CD4-positive, alpha-beta T cell treated with Interleukin-17A for 1 hour (primary cell): ENCODE measurements at places on chromosomes 3 and 15.
A peak's percentile ranks its signal among the peaks of the same experiment; 100 is the strongest.

DNA sequence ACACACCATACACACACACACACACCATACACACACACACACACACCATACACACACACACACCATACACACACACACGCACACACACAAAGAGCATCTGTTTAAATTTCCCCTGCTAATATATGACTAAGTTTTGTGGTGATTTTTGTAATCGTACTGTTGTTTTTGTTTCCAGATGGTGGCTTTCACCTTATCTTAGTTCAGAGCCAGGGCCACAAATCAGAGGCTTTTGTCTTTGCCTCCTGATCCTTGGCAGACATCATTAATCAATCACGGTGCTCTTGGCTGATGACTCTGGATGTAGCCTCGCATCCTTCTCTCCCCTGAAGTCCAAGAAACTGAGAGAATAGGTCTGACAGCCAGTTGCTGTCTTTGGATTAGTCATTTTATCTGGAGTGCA lies 52.1 kb downstream of the EDEM1 start:
- no peak for DNase-seq

- peak; percentile 80 for DNase-seq
Observed at GRCh38 chr15:64067564-64068030, 21.3 kb upstream of the DAPK2 start.

DNA sequence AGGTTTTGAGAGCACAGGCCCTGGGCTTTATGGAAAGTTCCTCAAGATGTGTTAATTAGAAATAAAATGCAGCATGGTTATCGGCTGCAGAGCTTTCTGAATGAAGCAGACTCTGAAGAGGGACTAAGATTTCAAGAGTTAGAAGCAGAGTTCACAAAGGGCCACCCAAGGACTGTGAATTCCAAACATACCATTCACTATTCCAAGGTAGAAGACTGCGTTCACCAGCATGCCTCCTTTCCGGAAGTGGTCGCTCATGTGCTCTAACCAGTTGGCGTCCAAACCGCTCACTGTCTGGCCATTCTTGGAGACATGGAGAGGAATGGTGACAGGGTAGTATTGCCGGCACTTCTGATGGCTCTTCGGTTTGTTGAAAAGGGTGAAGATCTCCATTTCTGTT lies 104.9 kb downstream of the OXNAD1 start:
- no peak for DNase-seq

DNA sequence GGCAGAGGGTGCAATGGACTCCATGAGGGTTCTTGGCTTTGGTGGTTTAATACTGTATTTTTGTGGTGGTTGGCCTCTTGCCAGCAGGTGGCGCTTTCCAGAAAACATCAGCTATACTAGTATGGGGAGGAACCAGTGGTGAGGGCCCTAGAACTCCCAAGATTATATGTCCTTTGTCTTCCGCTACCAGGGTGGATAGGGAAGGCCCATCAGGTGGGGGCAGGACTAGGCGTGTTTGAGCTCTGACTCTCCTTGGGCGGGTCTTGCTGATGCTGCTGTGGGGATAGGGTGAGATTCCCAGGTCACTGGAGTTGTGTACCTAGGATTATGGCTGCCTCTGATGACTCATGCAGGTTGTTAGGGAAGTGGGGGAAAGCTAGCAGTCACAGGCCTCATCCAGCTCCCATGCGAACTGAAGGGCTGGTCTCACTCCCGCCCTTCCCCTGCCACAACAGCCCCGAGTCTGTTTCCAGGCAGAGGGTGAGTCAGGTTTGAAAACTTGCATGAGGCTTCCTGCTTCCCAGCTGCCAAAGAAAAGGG lies 357.7 kb downstream of the OTOL1 start:
- DNase-seq = no peak

DNA sequence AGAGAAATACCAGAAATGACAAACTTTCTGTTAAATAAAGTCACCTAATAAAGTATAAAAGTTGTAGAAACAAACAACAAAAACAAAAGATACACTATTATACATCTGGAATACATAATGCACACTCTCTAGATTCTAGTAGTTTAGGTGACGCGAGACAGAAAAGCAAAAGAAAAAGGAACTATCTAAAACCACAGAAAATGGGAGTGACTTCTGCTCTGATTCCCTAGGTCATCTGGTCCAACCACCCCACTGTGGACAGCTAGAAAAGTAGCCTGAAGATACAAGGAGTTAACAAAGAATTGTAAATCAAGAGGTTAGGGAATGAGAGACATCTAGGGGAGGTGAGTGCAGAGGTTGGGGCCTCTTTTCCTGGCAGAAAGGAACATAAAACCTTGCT lies 39.1 kb downstream of the DHX36 start:
- DNase-seq = no peak

GRCh38 chr3:38644662-38645053 lies 4.8 kb downstream of the SCN5A start:
- no peak for DNase-seq

DNA sequence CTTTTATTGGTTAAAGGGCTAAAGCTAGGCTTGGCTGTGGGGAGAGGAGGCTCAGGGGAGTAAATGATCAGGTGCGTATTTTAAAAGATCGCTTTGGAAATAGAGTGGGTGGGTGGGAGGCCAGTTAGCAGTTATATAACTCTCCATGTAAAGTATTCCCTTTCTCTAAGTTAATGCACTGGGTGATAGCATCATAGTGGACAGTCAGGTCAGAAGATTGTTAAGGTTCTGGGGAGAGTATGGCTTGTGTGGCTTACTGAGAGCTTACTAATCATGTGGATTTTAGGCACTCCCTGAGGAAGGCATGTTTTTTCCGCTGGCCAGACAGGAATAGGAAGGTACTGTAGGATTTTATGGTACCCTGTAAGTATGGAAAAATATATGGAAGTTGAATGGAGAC lies 6.3 kb upstream of the EIF3J start:
- no peak for DNase-seq

GRCh38 chr3:8756671-8757070 lies 12.7 kb downstream of the OXTR start:
- DNase-seq = no peak

DNA sequence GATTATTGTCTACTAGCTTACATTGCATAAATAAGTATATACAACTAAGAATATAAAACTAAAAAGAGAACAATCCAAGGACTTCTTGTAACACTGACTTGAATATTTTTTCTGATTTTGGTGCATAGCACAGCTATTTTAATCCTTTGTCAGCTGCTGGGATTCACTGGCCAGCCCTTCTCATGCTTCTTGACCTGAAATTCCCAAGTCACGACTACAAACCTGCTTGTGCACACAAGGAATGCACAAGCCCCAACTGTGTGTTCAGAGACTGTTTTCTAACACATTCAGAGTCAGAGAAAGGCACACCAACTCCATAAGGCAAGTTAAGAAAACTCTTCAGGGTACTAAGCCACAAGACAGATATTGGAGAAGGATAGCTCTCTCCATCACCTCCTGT lies 80.9 kb downstream of the TNIK start:
- DNase-seq = no peak

- peak; percentile 10 for DNase-seq
Observed at GRCh38 chr3:177498037-177498857, 301.0 kb upstream of the TBL1XR1 start.
